ENCODE measurements at places on chromosomes 5 and 9. TPM values are rescaled to one million over a fixed set of nuclear protein-coding genes. Genes with fewer than 3 reads are reported as not detected.

DNA sequence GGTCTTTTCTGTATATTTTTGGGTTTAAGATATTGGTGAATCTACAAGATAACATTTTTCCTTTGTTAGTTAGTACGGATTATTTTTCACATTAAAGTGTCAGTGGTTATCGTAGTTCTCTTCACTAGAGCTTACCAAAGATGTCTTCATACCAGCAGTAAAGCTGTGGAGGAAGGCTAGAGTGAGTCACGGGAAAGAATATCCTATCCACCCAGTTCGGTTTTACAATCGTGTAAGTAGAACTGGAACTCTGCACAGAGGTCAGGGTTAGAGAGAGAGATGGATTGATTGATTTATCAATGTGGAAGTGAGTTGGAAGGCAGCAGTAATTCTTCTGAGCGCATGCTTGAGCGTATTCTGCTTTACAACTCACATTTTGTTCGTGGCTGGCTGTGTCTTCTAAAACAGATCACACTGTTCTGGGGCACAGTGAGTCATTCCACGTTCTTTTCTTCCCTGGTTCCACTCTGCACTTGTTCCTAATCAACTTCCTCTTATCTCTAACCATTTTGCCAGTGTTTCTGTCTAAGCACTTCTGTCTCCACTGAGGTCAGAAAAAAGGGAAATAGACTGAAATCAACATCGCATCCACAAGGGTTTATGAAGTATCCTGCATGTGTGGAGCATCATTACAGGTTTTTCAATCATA is 86.5 kb upstream of the ARRDC3 start:
- no peaks in the 10 kb centered on the region for H3K36me3 ChIP-seq
- peak overlapping the region; percentile 17 for H3K4me3 ChIP-seq
- H3K27me3 ChIP-seq: no peaks in the 10 kb centered on the region
- H3K27ac ChIP-seq: peak overlapping the region; percentile 36
- peaks cover 9% of the 10 kb centered on the region for H3K4me1 ChIP-seq

GRCh38 chr5:17436761-17437221 is 61.2 kb upstream of the TAF11L2 start:
- H3K4me3 ChIP-seq: no peak overlapping the region
- no peak for DNase-seq
- no peak overlapping the region for H3K27ac ChIP-seq
- H3K27me3 ChIP-seq: no peaks in the 10 kb centered on the region
- no peaks in the 10 kb centered on the region for H3K36me3 ChIP-seq

DNA sequence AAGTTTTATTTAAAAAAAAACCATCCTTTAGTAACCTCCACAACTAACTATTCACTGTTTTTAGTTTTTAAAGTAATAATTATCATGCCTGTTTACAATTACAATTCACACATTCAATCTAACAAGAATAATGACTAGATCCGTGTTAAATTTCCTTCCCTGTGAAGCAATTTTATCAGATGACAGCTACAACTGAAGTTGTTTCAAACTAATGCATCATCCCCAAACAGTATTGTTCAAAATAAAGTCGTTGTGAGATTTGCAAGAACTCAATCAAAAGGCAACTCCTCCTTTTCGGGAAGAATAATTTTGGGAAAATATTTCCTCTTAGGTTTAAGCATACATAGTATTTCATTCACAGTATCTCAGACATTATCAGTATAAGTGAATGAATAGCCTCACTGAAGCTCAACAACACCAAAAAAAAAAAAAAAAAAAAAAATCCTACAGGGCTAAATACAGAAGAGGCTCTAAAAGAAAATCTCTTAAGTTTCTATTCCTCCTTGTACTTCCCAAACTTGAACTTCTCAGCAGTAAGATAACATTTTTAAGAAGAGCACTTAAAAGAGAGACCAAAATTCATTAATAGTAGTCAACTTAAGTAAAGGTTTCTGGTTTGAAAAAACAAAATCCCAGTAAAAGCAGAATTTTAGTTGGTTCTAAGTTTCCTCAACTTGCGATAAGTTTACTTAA is 9.4 kb downstream of the C9orf72 start:
- no peak overlapping the region for H3K4me3 ChIP-seq
- DNase-seq: no peak
- no peaks in the 10 kb centered on the region for H3K36me3 ChIP-seq
- H3K27me3 ChIP-seq: no peaks in the 10 kb centered on the region
- no peak overlapping the region for H3K27ac ChIP-seq
- H3K4me1 ChIP-seq: no peaks in the 10 kb centered on the region

Gene OTP
- total RNA-seq: 0.05 TPM

- no peak for DNase-seq
- H3K27me3 ChIP-seq: no peaks in the 10 kb centered on the region
- H3K4me3 ChIP-seq: no peak overlapping the region
- no peaks in the 10 kb centered on the region for H3K36me3 ChIP-seq
Measured at GRCh38 chr5:113824307-113824706, 310.8 kb downstream of the YTHDC2 start.

- peaks cover 2% of the 10 kb centered on the region for H3K27me3 ChIP-seq
- DNase-seq: no peak
- H3K4me3 ChIP-seq: no peak overlapping the region
- H3K27ac ChIP-seq: no peak overlapping the region
Measured at GRCh38 chr5:79151942-79152671, 40.5 kb downstream of the BHMT start.

DNA sequence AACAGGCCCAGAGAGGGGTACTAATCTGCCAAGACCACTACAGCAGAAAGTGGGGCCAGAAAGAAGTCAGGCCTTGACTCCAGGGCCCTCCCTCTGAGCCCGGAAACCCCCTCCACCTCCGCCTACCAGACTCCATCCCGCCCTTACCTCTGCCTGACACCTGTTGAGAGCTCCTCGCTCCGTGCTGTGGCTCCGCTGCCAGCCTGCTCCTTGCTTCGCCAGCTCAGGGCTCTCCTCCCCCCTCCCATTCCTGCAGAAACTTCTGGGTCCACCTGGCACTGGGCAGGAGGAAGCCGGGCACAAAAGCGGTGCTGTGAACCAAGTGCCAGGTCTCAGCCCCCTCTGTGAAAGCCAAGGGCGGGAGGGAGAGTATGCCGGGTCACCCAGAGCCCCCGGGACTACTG is 6.4 kb upstream of the ST6GALNAC6 start:
- H3K4me1 ChIP-seq: peaks cover 35% of the 10 kb centered on the region
- no peaks in the 10 kb centered on the region for H3K27me3 ChIP-seq
- H3K27ac ChIP-seq: peak overlapping the region; percentile 77
- H3K36me3 ChIP-seq: no peaks in the 10 kb centered on the region
- H3K4me3 ChIP-seq: no peak overlapping the region

Data from Panc1 (cell line).